ENCODE measurements at places on chromosomes 4 and X.

GRCh38 chrX:72498782-72499181 lies 73.9 kb downstream of the HDAC8 start:
- H3K27me3 ChIP-seq, result peaks cover 4% of the 10 kb centered on the region
- no peak for DNase-seq
- peaks cover 12% of the 10 kb centered on the region for H3K36me3 ChIP-seq

DNA sequence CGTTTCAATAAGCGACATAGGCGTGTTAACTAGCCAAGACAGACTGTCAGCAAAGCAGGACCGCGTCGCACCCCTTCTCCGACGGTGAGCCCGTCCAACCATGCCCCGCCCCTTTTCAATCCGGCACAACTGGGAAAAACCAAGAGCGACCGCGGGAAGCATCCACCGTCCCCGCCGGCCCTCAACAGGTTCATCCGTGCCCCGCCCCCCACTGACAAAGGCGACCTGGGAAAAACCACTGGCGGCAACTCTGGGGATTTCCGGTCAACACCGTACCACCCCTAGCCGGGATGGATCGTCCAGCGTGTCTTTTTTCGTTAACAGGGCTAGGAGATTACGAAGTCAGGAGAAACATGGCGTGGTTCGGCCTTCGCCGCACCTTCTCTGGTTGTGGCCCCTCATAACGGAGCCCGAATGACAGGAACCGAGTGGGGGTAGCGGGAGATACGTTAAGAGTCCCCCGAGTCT lies 377 bp downstream of the TIMM17B start:
- peaks cover 4% of the 10 kb centered on the region for H3K27me3 ChIP-seq
- H3K4me3 ChIP-seq, result peak overlapping the region; percentile 94
- H3K4me1 ChIP-seq, result peaks cover 14% of the 10 kb centered on the region

GRCh38 chr4:99300934-99301333 lies 10.1 kb upstream of the ADH1A start:
- no peak overlapping the region for H3K4me3 ChIP-seq
- H3K36me3 ChIP-seq, result no peaks in the 10 kb centered on the region
- DNase-seq, result no peak

DNA sequence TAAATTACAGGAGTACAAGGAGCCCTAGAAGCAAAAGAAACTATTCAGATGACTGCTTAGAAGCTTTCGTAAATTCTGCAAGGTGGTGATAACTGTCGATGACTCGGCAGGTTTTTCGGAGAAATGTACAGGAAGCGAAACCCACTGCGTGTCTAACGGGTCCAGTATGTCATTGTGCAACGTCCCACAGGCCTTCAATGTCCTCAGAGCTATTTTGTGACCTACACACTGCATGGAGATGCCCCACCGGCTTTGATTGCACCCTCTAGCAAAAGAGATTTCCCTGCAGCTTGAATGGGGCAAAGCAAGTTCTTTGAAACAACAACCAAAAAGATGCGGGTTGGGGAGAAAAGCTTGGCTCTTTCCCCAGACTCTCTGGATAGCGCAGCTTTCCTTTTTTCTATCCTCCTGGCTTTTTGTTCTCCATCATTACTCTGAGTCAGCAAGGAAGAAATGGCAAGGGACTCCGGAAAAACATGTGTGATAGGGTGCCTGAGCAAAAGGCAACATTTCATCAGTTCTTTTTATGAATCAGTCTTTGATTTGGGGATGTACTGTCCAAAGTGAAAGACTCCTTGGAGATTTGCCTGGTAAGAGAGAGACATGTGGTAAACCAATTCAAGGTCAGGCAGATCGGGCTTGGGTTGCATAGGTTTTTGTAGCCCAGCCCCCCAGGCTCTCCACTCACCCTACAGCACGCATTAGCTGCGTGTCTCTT lies 112.0 kb upstream of the TBL1X start:
- peaks cover 5% of the 10 kb centered on the region for H3K27me3 ChIP-seq
- DNase-seq, result peak; percentile 36
- H3K27ac ChIP-seq, result peak overlapping the region; percentile 91
- no peaks in the 10 kb centered on the region for H3K36me3 ChIP-seq

DNA sequence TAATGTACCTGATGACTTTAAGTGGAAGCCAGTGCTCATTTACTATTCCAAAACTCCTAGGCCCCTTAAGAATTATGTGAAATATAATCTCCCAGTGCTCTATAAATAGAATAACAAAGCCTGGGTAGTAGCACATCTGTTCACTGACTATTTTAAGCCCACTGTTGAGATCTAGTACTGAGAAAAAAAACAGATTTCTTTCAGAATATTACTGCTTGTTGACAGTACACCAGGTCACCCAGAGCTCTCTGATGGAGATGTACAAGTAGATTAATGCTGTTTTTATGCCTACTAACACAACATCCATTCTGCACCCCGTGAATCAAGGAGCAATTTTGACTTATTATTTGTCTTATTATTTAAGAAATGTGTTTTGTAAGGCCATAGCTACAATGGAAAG lies 75.7 kb downstream of the FAM47C start:
- H3K27ac ChIP-seq, result no peak overlapping the region
- H3K4me1 ChIP-seq, result no peaks in the 10 kb centered on the region
- no peak for DNase-seq
- no peak overlapping the region for H3K4me3 ChIP-seq
- H3K36me3 ChIP-seq, result no peaks in the 10 kb centered on the region

- peaks cover 17% of the 10 kb centered on the region for H3K27me3 ChIP-seq
- peak overlapping the region; percentile 98 for H3K27ac ChIP-seq
- no peak for DNase-seq
- H3K4me1 ChIP-seq, result peaks cover 61% of the 10 kb centered on the region
These were observed 54.4 kb upstream of the HGFAC start for GRCh38 chr4:3387154-3387942.

DNA sequence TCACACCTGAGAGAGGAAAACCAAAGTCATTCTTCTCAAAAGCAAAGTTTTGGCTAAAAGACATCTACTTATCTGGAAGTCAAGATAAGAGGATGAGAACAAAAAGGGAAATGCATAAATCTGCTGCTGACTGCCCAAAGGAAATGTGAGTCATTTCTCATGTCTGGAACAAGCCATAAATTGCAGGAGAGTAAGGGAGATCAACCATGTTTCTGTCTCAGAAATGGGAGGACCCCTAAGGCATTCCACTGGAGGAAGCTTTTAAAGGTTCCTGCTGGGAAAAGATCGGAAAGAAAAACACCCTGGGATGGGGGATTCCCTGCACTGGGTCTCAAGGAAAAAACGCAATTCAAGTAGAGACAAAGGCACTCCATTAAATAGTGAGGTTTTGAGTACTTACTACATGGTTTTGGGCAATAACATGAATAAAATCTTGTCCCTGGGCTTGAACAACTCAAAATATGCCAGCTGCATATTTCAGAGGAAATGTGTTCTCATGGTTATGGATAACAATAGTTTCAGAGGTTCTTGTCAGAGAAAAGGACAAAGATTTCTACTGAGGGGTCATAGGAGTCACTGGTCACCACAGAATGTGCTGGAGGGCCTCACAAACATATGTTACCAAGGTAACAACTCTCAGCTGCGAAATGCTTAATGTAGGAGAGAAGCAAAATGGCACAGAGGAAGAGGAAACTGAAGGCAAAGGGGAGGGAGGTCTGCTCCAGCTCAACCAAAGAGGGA lies 19.3 kb downstream of the GPR143 start:
- H3K4me3 ChIP-seq, result no peak overlapping the region
- H3K36me3 ChIP-seq, result peaks cover 5% of the 10 kb centered on the region
- H3K27me3 ChIP-seq, result peaks cover 19% of the 10 kb centered on the region
- H3K27ac ChIP-seq, result no peak overlapping the region

DNA sequence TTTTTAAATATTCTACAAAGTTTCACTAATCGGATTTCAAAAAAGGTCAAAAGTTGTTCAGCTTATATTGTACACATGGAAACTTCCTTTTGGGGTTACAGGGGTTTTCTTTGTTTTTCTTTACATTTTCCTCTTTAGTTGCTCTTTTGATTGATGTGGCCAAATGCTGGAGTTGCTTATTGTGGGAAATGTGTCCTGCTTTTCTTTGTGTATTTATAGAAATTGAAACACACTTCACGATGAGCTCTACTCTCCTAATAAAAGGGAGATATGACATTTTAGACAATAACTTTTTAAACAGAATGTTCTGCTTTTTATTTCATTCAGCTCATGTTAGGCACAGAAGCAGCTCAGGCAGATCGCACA lies 50.7 kb upstream of the SPRY1 start:
- no peak overlapping the region for H3K4me3 ChIP-seq
- no peaks in the 10 kb centered on the region for H3K36me3 ChIP-seq
- no peak for DNase-seq
- H3K27ac ChIP-seq, result no peak overlapping the region

DNA sequence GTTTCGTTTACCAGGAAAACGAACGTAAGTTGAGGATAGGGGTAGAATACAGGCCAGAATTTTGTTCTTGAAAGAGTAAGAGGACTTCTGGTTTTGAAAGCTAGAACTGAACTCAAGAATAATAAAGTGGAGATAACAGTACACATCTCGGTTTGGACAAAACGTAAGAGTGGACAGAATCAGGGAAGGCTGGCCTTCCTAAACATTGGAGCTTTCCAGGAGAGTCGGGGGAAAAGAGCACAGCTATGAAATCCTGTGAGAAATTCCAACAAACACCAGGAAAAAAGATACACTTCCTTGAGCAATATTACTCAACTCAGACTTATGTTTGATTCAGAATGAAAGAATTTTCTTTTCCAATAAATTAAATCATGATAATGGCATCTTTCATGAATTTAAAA lies 1.2 kb downstream of the CTSO start:
- H3K36me3 ChIP-seq, result no peaks in the 10 kb centered on the region
- peak overlapping the region; percentile 18 for H3K4me3 ChIP-seq
- peaks cover 3% of the 10 kb centered on the region for H3K27me3 ChIP-seq
- no peak for DNase-seq
- peaks cover 8% of the 10 kb centered on the region for H3K4me1 ChIP-seq

- no peak overlapping the region for H3K27ac ChIP-seq
- DNase-seq, result no peak
- H3K4me1 ChIP-seq, result no peaks in the 10 kb centered on the region
- H3K36me3 ChIP-seq, result no peaks in the 10 kb centered on the region
- H3K27me3 ChIP-seq, result no peaks in the 10 kb centered on the region
These were observed 388.2 kb upstream of the NDST4 start for GRCh38 chr4:115501656-115502055.

GRCh38 chr4:82268826-82269193 lies 105.0 kb downstream of the HNRNPD start:
- DNase-seq, result no peak
- H3K4me1 ChIP-seq, result peaks cover 40% of the 10 kb centered on the region
- H3K4me3 ChIP-seq, result no peak overlapping the region
- no peaks in the 10 kb centered on the region for H3K36me3 ChIP-seq

- H3K27me3 ChIP-seq, result no peaks in the 10 kb centered on the region
- no peak for DNase-seq
- H3K36me3 ChIP-seq, result no peaks in the 10 kb centered on the region
- H3K27ac ChIP-seq, result no peak overlapping the region
- no peak overlapping the region for H3K4me3 ChIP-seq
- H3K4me1 ChIP-seq, result no peaks in the 10 kb centered on the region
These were observed 1088.8 kb downstream of the ADGRL3 start for GRCh38 chr4:62288808-62289541.

DNA sequence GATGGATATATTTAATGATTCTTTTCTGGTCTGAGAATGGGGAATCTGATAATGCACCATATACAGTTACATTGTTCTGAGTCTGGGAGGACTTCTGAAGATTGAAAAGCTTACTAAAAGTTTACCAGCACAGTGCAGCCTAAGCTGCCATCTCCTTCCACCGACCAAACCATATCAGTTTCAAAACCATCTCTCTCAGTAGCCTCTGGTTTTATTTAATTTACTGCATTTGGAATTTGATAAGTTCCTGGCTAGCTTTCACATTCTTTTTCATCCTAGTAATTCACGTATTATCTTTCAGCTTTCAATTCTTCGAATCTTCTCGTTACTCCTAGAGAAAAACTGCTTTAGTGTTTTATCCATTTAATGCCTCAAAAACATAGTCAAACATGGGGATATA lies 181.4 kb upstream of the HCCS start:
- no peaks in the 10 kb centered on the region for H3K4me1 ChIP-seq
- H3K27me3 ChIP-seq, result no peaks in the 10 kb centered on the region
- H3K27ac ChIP-seq, result no peak overlapping the region
- H3K36me3 ChIP-seq, result no peaks in the 10 kb centered on the region

- no peak overlapping the region for H3K4me3 ChIP-seq
- no peaks in the 10 kb centered on the region for H3K36me3 ChIP-seq
- DNase-seq, result no peak
- no peaks in the 10 kb centered on the region for H3K27me3 ChIP-seq
These were observed 313.4 kb upstream of the SLC7A11 start for GRCh38 chr4:138555584-138555983.

DNA sequence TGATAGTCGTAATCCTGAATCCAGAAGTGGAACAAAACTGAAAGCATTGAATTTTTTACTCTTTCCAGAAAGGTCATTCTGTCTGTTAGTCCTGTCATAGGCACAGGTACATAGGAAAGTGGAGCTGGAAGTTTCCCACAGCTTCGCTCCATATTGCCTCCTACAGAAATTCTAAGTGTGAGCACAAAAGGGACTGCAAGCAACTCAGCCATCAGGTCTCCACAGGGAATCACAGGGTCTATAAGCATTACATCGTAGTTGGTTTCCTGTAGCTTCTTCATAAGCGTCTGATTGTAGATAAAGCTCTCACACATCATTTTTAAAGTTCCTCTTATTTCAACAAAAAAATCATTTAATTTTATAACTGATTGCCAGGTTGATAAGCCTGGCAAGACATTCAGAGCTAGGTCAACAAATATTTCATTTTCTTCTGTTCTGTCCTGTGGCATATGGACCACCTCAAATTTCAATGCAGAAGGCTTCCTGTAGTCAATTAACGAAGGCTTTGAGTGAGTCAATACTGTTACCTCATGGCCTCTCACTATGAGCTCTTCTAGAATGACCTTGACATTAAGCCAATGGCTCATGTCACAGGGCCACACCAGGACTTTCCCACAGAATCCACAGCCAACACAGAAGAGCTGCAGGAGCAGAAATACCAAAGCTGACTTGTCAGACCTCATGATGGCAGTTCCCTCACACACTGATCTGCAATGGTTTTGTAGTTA lies at the start of gene UGT2A3:
TSS of gene UGT2A3 (minus strand) at position 727 of the 728 bp plus-strand sequence. CDS start at position 683, 44 bp downstream.
- H3K4me3 ChIP-seq, result no peak within 1 kb of the TSS
- H3K36me3 ChIP-seq, result no peaks in the 10 kb centered on the region
- DNase-seq, result no peak
- H3K27me3 ChIP-seq, result no peaks in the 10 kb centered on the region
- no peaks in the 10 kb centered on the region for H3K4me1 ChIP-seq

GRCh38 chrX:29662759-29663503 lies 552.4 kb upstream of the MAGEB2 start:
- H3K4me3 ChIP-seq, result no peak overlapping the region
- no peaks in the 10 kb centered on the region for H3K27me3 ChIP-seq
- H3K4me1 ChIP-seq, result no peaks in the 10 kb centered on the region

GRCh38 chr4:53196882-53197771 lies 168.7 kb downstream of the SCFD2 start:
- no peaks in the 10 kb centered on the region for H3K27me3 ChIP-seq
- no peak for DNase-seq
- H3K27ac ChIP-seq, result no peak overlapping the region
- no peaks in the 10 kb centered on the region for H3K36me3 ChIP-seq
- H3K4me1 ChIP-seq, result peaks cover 4% of the 10 kb centered on the region
- no peak overlapping the region for H3K4me3 ChIP-seq

Measured in stimulated activated naive B cell treated with anti-CD40 and anti-IgM and Interleukin-4, amounts not matched to agents 10 μg/mL and 1 μg/mL and 100 μg/mL, for 72 hours (primary cell).